NCI-H1436 (cell line): ENCODE measurements at places on chromosomes 11 and 22.
A peak's percentile ranks its signal among the peaks of the same experiment; 100 is the strongest.

GRCh38 chr11:26493616-26494015, 78.4 kb downstream of the MUC15 start:
- DNase-seq, result no peak

- no peak for DNase-seq
Measured at GRCh38 chr11:106446302-106446701, 368.8 kb downstream of the AASDHPPT start.

GRCh38 chr11:92811341-92811740, 158.1 kb upstream of the MTNR1B start:
- DNase-seq, result no peak

GRCh38 chr11:102194990-102195389, 84.7 kb downstream of the YAP1 start:
- no peak for DNase-seq

- DNase-seq, result no peak
Measured at GRCh38 chr11:111941963-111942362, 4.8 kb downstream of the DIXDC1 start.

- DNase-seq, result no peak
Measured at GRCh38 chr22:45217345-45217744, 23.3 kb downstream of the KIAA0930 start.

GRCh38 chr22:27719535-27720227, 81.9 kb downstream of the MN1 start:
- no peak for DNase-seq

DNA sequence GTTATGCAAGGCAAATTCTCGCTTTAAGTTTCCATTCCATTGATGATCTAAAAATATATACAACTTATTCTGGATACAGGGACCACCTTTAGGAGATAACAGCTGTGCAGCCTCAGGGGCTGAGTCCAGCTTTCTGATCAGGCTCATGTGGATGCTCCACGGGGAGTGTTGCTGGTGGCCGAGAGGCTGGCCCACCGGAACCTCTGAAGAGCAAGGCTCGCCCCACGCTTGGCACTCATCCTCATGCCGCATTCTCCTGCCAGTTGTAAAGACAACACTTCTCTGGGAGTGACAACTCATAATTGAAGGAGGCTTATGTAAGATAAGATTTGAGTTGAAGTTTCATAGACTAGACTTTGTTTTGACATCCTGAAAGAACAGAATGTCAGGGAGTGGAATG, 123.5 kb downstream of the MPPED1 start:
- no peak for DNase-seq

DNA sequence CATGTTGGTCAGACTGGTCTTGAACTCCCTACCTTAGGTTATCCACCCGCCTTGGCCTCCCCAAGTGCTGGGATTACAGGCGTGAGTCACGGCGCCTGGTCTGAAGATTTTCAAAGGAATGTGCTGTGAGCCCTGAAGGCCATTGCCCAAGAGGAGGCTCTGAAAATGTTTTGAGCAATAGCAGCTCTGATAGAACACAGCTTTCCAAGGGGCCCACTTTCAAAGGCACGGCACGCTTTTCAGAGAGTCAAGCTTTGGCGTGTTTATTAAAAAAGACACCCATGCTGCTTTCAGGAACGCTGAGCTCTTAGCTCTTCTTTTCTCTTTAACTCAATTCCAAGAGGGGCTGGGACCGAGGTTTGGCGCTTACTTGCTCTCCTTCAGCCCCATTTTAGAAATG, 73.8 kb upstream of the CDON start:
- DNase-seq, result no peak

- peak; percentile 59 for DNase-seq
Measured at GRCh38 chr11:13962562-13963168, at the start of gene SPON1. Gene SPON1 (plus strand): TSS chr11:13962723. CDS start chr11:13962905, 182 bp downstream.

DNA sequence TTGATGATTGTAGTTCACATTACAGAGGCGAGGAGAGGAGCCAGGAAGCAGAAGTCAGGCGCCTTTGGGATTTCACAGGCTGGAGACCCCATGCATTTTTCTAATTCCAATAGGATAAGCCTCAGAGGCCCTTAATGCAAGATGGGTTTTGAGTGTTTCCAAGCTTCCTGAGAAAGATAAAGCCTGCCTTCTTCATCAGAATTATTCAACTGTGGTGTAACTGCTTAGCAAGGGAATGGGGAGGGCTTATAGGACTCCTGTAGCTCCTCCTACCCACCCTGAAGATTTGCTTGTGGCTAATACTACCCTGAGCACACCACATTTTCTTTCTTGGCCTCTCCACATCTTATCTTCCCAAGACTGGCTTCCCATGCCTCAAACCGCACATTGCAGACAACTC, 151.1 kb upstream of the ISX start:
- DNase-seq, result no peak

DNA sequence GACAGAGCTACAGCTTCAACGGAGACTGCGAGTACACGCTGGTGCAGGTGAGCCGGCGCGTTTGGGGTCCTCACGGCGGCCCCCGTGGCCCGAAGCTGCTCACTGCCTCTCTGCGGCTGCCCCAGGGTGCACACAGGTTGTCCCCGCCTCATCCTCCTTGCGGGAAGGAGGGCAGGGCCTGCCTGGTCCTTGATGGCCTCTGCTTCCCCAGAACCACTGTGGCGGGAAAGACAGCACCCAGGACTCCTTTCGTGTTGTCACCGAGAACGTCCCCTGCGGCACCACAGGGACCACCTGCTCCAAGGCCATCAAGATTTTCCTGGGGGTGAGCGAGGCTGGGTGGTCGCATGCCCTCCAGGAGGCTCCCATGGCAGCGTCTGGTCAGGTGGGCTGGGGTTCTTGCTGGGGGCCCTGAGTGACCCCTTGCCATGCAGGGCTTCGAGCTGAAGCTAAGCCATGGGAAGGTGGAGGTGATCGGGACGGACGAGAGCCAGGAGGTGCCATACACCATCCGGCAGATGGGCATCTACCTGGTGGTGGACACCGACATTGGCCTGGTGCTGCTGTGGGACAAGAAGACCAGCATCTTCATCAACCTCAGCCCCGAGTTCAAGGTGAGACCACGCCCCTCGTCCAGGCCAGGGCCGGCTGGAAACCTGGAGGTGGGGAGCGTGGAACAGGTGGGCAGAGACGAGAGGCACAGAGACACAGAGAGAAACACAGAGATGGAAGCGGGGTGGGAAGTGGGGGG, 19.4 kb downstream of the MUC5AC start:
- DNase-seq, result no peak

DNA sequence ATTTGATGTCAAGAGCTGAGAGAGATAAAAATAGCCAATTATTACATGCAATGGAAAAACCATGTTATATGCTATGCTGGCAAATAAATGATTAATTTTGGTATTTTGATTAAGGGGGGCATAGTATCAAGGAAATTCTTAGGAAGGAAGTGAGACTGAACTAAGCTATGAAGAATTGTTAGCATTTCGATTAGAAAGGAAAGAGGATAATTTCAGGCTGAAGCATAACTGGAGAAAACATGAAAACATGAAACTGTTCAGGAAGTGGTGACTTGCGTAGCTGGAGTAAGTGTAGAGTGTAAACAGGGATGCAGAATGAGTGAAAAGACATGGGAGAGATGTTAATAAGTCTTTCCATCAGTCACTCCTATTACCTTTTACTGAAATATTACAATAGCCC, 6.4 kb downstream of the ACRV1 start:
- DNase-seq, result no peak
